IMR-90 (cell line): ENCODE measurements at places on chromosomes 7 and 10. TPM values are rescaled to one million over a fixed set of nuclear protein-coding genes. Genes with fewer than 3 reads are reported as not detected.

GRCh38 chr10:131318814-131319213 lies 7.3 kb upstream of the TCERG1L start:
- no peak for DNase-seq

VSIR gene
- 5.0 and 5.3 TPM in 2 replicates for total RNA-seq

DNA sequence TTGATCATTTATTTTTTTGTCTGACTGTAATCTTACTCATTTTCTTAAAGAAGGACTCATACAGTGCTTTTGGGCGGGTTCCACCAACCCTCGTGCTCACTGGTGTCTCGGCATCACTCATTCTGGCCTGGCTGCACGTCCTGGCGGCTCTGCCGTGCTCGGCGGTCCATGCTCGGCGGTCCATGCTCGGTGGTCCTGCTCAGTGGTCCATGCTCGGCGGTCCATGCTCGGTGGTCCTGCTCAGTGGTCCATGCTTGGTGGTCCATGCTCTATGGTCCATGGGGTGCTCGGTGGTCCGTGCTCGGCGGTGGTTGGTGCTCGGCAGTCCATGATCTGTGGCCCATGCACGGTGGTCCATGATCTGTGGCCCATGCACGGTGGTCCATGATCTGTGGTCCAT lies 72.5 kb downstream of the WDR37 start:
- no peak for DNase-seq

- no peak for DNase-seq
Measured at GRCh38 chr10:85510682-85511081, 855.9 kb downstream of the GRID1 start.

DNA sequence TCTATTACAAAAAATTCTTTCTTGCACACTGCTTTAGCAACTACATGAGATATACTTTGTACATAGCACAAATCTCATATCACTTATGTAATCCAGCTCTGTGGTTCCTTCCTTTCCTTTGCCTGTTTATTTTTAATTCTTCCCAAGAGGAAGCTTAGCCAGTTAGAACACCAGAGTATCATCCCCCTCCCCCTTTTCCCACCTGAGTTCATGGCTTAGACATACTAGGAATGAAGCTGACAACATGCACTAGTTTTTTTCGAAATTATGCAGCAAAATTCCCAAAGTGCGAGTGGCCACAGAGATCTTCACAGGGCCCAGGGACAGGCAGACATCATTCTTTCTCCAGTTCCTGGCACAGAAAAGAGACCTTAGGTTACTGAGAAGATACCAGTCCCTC lies 17.8 kb downstream of the CAV1 start:
- peak; percentile 94 for DNase-seq

GRCh38 chr7:128728598-128728997 lies 10.6 kb upstream of the CALU start:
- DNase-seq: peak; percentile 72

DNA sequence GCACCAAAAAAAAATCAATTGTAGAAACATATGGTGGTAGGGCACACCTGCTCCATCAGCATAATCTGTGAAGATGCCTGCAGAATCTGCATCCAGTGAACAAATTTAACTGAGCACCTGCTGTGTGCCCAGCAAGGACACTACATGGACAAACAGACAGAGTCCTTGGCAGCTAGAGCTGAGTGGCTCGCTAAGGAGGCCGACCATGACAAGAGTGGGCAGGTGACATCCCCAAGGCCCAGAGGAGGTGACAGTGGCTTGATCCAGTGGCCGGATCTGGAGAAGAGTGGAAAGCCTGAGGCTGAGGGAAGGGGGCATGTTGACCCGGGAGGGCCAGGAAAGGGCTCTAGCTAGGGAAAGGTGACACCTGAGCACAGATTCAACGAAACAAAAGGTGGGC lies 68.1 kb downstream of the MAD1L1 start:
- DNase-seq: no peak

ANKRD30A gene
- not detected in 2 replicates for total RNA-seq

GRCh38 chr10:118472415-118473304 lies 122.8 kb downstream of the PRLHR start:
- no peak for DNase-seq

DNA sequence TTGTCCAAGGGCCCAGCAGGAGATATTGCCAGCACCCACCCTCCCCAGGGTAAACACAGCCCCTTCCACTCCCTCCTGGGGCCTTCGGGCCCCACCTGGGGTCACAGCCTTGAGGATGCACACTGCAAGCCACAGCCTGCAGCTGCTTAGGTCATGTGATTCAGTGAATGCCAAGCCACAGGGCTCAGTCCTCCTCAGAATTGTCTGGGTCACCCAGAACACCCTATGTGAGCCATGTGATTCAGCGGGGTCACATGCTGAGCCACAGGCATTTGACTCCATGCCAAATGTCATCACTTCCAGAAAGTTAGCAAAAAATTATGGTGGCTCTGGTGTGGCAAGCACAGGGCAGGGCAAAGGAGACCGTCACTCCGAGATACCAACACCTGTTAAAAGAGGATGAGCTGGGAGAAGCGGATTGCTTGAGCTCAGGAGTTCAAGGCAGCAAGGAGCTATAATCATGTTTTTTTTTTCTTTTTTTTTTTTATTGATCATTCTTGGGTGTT lies 17.2 kb upstream of the PSAP start:
- peak; percentile 70 for DNase-seq

DNA sequence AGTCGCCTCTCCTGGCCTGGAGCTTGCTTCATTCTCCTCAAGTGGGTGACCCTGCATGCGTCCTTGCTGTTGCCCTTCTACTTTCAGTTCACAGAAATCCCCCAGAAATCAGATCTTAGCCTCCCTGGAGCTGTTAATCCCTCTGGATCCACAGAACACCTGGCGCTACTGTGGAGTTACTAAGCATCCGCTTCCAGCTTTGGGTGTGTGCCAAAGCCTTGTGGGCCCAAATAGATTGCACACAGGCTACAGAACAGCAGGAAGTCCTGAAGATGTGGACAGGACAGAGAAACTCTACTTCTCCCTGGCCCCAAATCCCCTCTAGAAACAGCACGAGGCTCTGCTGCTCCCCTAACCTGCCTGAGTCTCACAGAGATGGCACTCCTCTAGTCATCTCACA lies 36.6 kb upstream of the PDLIM1 start:
- DNase-seq: peak; percentile 66

GFRA1 gene
- 8.6 and 9.1 TPM in 2 replicates for total RNA-seq

- no peak for DNase-seq
Measured at GRCh38 chr10:85598646-85599045, 767.9 kb downstream of the GRID1 start.

SLC37A3 gene
- total RNA-seq: 43.2 and 97.2 TPM in 2 replicates

GRCh38 chr7:73966062-73966940 lies 61.7 kb upstream of the ELN start:
- DNase-seq: no peak

KCNIP2 gene
- total RNA-seq: under 0.01 TPM in 1 of 2 replicates, not detected in the other

GDF2 gene
- under 0.01 TPM in 1 of 2 replicates, not detected in the other for total RNA-seq

- peak; percentile 55 for DNase-seq
Measured at GRCh38 chr7:101922631-101923601, 105.5 kb downstream of the CUX1 start.

DNA sequence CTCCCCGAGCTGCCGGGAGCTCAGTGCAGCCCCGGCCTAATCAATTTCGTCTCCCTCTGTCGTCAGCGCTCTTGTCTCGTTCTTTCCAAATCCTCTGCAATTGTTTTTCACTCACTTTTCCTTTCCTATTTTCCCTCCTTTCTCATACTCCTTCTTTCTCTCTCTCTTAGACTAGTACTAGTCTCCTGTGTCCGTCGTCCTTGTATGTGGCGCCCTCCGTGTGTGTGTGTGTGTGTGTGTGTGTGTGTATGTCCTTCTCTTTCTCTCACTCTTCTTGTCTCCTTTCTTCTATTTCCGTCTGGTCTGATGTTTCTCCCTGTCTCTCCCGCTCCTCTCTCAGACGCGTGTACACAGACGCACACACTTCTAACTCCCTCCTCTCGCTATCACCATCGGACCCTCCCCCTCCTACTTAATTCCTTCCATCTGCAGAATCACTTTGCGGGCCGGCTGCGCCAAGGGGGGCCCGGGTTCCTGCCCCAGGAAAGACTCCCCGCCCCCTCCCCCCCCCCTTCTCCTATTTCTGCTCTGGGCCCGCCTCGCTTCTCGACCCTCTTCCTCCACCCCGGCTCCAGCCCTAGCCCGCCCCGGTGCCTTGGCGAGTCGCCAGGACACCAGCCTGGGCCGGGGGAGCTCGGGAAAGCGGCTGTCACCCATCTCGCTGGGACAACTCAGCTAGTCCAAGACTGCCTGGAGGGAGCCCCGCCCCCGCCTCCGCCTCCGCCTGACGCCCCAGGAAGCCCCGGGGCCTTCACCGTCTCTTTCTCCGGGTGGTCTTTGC lies 743 bp upstream of the ZCCHC24 start:
- peak; percentile 58 for DNase-seq

DNA sequence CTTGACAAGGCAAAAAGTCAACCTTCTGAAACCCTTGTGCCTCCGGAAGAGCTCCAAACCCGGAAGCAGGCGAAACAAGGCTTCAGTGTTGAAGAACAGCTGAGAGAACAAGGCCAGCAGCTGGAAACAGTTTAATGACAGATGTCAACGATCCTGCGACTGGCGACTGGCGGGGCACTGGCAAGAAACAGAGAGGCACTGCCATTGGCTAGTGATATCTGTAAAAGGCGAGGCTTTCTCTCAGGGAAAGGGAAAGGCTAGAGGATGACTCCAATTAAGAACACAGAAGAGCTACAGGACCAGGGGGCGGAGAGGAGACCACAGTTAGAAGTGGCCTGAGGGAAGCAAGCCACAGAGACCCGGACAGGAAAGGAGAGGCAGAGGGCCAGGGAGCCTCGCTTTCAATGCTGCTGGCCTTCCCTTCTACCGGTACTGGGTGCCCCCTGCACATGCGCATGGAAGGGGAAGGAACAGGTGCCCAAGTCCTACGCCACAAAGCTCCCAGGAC lies 19.4 kb downstream of the ITGB1 start:
- no peak for DNase-seq

ZP3 gene
- 0.54 and 0.83 TPM in 2 replicates for total RNA-seq

DNA sequence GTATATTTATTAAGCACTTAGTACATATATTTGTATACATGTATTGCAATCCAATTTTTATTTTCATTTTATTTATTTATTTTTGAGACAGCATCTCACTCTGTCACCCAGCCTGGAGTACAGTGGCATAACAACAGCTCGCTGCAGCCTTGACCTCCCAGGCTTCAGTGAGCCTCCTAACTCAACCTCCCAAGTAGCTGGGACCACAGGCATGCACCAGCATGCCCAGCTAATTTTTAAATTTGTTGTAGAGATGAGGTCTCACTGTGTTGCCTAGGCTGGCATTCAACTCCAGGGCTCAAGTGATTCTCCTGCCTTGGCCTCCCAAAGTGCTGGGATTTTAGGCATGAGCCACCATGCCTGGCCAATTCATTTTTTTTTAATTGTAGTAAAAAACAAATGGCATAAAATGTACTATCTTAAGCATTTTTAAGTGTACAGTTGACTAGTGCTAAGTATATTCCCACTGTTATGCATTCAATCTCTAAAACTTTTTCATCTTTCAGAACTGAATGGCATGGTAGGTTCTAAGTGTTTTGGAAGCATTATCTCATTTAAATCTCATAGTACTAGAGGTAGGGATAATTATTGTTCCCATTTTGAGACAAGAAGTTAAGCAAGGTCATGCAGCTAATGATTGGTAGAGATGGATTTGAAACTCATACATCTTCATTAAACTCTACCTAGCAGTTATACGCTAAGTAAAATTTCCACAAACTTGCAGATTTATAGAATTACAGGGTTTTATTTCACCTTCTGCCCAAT lies 264.0 kb upstream of the NFE2L3 start:
- DNase-seq: no peak

DNA sequence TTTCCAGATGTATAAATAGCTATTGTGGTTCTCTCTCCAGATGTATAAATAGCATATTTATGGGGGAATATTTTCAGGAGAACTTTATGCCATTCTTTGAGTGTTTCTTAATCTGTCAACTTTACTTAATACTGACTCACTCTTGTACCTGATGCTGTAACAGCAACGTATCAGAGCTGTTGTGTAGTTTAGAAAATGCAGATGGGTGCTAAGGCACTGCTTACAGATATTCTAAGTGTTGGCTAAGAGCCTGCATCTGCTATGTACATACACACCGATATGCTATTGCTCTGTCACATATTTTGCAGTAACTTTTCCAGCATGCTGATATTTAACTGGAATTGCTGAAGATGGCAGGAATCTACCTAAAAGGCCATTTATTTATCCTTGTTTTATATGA lies 71.9 kb downstream of the WDR37 start:
- no peak for DNase-seq

- DNase-seq: peak; percentile 77
Measured at GRCh38 chr10:30999070-30999712, 32.5 kb downstream of the ZNF438 start.

GRCh38 chr10:72390764-72391163 lies 36.0 kb upstream of the DNAJB12 start:
- no peak for DNase-seq

PAPOLB gene
- under 0.01 TPM in 2 replicates for total RNA-seq

- no peak for DNase-seq
Measured at GRCh38 chr10:19385846-19386450, 337.3 kb downstream of the MALRD1 start.

GRCh38 chr10:63977329-63977923 lies 456.2 kb downstream of the REEP3 start:
- DNase-seq: peak; percentile 13

- no peak for DNase-seq
Measured at GRCh38 chr10:32877915-32878314, 80.1 kb downstream of the ITGB1 start.

DNA sequence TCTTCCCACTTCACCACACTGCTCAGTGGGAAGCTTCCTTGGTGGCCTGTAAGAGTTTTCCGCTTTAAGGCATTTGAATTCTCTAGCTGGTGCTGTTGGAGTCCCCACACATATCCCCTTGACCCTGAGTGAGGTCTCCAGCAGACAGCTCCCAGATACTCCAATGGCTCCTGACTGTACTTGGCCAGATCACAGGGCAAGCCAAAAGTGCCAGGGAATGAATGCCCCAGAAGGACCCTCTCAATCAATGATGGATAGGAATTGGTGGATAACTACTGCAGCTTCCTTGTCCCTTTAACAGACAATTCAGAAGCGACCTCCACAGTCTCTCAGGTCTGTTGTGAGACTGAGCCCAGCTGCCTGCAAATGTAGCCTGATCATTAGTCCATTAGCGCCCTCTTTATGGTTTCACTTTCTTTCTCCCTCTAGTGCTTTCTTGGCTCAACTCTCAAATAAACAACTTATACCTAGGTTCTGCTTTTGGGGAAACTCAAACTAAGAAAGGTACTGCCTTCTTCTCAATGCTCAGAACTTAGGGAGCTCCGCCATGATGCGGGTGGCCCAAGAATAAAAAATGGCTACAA lies 283.0 kb downstream of the TCF7L2 start:
- DNase-seq: no peak

BMPER gene
- 7.5 and 7.9 TPM in 2 replicates for total RNA-seq
